ENCODE measurements at places on chromosomes 12 and 14.

DNA sequence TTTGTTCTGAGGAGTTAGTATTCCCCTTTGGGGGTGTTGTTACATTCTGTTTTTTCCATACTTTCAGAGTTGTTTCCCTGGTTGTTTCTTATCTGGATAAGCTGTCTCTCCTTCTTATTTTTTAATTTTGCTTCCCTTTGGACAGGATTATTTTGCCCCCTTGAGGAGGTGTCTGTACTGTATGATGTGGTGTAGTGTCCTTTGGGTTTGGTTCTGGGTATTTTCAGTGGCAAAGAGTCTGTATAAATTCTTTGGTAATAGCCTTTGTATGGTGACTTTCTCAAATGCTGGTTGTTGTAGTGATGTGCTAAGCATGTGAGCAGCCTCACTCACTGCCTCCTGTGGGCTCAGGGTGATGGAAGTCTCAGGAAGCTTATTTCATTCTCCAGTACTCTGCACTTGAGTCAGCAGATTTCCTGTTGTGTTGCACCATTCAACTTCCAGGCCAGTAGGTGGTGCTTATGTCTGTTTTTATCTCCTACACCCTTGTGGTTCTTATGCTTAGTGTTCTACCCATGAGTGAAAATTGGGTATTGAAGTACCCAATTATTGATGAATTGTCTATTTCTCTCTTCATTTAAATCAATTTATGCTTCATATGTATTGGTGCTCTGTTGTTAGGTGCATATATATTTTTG, 103.3 kb upstream of the PMCH start:
- DNase-seq = no peak

DNA sequence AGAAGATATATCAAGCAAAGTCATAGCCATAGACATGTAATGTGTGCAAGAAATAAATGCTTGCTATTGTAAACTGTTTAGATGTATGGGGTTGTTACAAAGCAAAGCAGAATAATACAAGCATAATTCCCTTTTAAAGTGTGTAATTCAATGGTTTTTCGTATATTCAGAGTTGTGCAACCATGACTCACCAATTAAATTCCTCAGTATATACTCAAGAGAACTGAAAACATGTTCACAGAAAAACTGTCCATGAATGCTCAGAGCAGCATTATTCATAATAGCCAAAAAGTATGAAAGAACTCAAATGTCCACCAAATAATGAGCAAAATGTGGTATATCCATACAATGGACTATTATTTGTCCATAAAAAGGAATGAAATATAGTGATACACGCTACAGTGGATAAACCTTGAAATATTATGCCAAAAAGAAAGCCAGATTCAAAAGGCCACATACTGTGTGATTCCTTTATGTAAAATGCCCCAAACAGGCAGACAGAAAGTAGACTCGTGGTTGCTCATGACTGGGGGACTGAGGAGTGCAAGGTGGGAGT, 9.3 kb downstream of the GXYLT1 start:
- no peak for DNase-seq

DNA sequence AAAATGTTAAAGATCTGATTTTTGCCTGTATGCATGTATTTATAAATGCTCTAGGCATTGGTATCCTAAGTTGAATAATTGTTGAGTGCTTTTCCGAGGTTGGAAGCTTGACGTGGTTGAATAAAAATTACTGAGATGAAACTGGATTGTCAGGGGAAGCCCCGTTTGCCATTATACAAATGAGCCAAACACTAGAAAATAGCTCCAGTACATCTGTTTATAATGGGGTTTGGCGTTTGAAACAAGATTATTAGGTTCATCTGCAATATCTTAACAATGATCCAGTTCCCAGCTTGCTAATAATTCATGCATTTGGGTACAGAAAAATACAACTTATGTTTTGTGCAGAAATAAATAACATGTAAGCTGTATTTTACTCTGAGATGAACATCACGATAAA, 789.6 kb downstream of the GALC start:
- no peak for DNase-seq

DNA sequence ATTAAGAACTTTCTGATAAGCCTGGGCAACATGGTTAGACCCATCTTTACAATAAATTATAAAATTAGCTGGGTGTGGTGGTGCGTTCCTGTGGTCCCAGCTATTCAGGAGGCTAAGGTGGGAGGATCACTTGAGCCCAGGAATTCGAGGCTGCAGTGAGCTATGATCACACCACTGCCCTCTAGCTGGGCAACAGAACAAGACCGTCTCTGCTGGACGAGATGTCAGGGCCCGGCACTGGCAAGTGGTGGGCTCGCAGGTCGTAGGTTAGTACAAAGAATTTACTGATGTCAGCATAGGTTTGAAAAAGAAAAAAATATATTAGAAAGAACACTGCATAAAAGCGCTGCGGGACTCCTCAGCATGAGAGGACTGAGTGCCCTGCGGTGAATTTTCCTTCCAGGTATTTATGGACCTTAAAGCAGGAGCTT, 15.7 kb upstream of the VSIG10 start:
- no peak for DNase-seq

DNA sequence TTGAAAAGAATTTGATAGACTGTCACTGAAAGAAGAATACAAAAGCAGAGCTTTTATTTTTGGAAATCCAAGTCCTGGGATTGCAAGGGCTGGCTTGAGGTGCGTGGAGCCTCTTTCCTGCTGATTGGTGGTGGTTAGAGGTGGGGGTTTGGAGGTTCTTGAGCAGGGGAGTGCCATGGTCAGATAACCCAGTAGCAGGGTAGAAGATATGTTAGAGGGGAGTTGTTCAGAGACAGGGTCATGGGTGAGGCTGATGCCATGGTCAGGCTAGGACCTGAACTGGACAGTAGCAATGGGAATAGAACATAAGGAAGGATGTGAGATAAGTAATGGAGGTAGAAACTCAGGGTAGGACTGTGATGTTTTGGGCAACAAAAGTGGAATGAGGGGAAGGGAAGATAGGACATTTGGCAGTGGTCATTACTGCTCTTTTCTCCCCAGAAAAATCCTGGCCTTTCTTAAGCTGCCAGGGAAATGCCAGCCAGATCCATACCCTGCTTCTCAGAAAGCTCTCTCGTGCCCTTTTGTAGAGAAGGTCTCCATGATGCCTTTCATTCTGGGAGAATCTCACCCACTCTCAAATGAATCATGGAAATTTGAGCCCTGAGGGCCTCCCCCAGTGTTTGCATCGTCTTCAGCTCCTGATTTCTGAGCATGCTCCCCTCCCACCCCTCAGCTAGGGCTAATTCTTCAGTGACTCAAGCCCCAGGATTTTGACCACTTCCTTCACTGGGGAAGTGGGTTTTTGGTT, 9.5 kb downstream of the EMP1 start:
- no peak for DNase-seq

GRCh38 chr14:103408491-103409155, 23.4 kb downstream of the MARK3 start:
- DNase-seq = no peak

GRCh38 chr12:104768033-104768432, 190.1 kb downstream of the SLC41A2 start:
- no peak for DNase-seq

- no peak for DNase-seq
Observed at GRCh38 chr12:69274861-69275260, 35.5 kb downstream of the CPSF6 start.

DNA sequence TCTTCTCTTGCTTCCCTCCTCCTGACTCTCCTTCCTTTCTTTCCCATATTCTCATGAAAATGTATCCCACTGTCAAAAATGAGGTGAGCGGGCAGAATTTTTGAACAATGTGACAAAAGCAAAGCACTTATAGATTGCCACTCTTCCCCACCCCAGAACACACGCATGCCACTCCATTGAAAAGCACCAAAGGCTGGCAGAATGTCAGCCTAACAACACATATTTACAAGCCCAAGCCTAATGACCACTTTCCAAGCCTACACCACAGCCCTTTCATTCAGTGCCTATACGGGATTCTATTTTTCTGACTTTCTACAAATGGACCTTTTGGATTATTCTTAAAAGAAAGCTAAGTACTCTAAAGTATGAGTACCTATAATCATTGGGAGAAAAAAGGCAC, 62.9 kb upstream of the METAP2 start:
- no peak for DNase-seq

- no peak for DNase-seq
Observed at GRCh38 chr12:109594556-109595317, 21.1 kb downstream of the MVK start.

DNA sequence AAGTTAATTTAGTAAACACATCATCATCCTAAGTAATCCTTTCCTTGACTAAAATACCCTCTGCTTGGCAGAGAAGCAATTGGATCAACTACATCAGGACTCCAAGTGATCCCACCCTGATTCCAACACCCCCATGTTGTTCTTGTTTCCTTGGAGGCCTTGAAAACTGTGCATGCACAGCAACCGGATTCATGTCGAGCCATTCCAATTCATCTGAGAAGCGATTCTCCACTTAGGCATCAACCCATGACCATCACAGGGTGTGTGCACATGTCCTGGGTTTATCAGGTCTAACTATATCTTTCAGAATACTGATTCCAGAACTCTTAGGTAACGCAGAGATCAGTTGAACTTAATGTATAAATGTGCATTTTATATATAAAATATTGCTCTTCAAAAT, 163.0 kb downstream of the NAV3 start:
- no peak for DNase-seq

GRCh38 chr14:87626266-87626665, 366.7 kb downstream of the GALC start:
- DNase-seq = no peak

DNA sequence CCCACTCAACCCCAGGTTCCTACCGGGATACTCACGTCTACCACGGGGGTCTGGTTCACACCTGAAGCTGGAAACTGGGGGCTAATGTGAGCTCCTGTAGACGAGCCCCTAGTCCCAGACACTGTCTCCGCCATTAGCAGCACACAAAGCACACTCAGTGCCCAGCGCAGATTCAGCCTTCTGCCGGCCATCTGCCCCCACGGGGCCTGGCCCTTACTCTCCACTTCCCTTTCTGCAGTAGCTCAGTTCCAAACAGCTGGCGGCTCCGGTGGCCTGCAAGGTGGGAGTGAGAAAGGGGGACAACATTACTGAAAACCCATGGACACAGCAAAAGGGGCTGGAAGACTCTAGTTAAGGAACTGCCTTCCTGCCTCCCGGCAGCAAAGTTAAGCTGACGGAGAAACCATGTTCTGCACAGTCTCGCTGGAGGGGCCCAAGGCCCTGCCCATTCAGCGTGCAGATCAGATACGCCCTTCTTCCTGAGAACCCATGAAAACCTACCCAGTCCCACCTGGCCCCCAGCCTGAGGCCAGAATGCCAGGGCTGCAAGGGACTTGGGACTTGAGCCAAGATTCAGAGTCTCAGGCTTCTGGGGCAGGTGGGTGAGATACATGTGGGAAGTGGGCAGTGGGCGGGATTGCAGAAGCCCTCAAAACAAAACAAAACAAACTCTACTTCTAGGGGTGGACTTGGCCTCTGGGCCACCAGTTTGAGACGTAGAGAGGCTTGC, 2.1 kb downstream of the SLC8B1 start:
- no peak for DNase-seq

GRCh38 chr14:101878822-101879528, 85.4 kb upstream of the DYNC1H1 start:
- DNase-seq = no peak

DNA sequence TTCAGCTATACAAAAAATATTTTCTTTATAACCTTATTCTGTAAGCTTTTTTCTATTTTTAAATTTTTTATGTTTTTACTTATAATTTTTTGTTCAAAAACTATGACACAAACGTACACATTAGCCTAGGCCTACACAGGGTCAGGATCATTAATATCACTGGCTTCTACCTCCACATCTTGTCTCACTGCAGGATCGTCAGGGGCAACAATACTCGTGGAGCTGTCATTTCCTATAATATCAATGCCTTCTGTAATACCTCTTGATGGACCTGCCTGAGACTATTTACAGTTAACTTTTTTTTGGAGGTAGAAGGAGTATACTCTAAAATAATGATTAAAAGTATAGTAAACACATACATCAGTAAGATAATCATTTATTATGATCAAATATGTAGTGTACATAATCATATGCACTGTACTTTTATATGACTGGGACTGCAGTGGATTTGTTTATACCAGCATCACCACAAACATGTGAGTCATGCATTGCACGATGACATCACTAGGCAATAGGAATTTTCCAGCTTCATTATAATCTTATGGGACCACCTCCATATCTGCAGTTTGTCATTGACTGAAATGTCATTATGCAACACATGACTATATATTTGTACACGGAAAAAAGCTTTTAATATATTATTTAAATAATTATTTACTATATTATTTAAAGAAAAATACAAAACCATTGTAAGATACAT, 18.5 kb upstream of the PMCH start:
- DNase-seq = no peak

GRCh38 chr14:76007852-76008251, 22.3 kb downstream of the IFT43 start:
- DNase-seq = no peak

DNA sequence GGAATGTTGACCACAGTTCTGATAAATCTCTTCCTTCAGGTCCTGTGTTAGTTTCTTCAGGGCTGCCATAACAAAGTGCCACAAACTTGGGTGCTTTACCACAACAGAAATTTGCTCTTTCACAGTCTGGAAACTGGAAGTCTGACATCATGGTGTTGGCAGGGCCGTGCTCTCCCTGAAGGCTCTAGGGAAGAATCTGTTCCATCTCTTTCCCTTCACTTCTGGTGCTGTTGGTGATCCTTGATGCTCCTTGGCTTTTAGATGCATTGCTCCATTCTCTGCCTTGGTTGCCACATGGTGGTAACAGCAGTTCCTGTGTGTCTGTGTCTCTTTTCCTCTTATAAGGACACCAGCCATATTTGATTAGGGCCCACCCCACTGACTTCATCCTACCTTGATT, 32.2 kb downstream of the HMGA2 start:
- no peak for DNase-seq

DNA sequence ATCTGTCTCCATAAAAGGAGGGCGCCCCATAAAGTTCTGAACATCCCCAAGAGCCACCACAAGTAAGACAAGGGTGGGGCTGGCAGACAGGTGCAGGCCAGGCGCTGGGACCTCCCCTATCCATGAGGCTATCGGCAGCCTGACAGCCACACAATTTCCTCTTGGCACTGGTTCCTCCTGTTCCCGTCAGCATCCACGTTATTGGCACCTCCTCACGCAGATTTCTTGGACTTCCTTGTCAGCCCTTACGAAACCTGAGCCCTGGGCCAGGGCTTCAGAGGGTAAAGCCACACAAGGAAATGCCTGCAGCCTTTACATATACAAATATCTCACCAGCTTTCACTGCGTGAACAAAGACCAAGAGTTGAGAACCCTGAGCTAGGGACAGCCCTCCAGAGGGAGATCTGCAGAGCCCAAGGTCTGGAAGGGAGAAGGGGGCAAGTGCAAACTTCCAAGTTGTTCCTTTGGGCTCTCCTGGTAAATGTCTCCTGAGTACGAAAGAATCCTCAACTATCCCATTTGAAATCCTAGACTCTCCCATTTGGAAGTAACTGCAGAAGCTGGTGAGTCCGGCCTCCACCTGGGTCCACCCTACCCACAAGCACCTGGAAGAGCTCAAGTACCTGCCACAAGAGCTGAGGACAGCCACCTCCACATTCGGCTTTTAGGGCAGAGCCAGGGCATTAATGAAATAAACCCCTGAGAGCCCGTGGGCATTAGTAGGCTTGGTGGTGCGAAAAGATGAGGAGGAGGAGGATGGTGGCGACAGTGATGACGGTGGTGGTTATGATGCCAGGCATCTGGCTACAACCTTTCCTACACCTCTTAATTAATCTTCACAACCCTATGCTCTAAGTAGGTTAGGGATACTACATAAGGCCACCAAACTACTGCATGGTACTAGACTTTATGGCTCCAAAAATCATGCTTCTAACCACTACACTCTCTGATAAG, 5.5 kb upstream of the TC2N start:
- DNase-seq = no peak

- DNase-seq = no peak
Observed at GRCh38 chr12:109652233-109652976, 61.2 kb upstream of the FAM222A start.

All from midbrain (tissue), 1 donor.